Activated CD4-positive, alpha-beta T cell treated with anti-CD3 and anti-CD28 coated beads, Interleukin-2, amount 50 U/mL, for 16 hours (primary cell): ENCODE measurements at places on chromosomes 6 and 20.

- no peak for DNase-seq
Observed at GRCh38 chr6:97469451-97469850, 186.4 kb upstream of the MMS22L start.

DNA sequence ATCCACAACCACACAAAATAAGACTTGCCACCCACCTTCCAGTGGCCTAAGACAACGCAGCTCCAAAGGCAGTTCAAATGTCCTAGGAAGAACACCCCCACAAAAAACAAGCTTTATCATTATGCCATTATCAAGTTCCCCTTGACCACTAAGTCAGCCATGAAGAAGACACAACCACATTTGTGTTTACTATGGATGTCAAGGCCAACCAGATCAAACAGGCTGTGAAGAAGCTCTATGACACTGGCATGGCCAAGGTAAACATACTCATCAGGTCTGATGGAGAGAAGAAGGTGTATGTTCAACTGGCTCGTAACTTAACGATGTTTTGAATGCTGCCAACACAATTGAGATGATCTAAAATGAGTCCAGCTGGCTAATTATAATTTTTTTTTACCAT is 26.1 kb downstream of the SEC63 start:
- DNase-seq: no peak

GRCh38 chr6:142561511-142562265 is 259.9 kb downstream of the ADGRG6 start:
- no peak for DNase-seq

- DNase-seq: no peak
Observed at GRCh38 chr6:100269189-100269588, 195.5 kb downstream of the SIM1 start.

GRCh38 chr6:21384216-21384615 is 209.3 kb upstream of the SOX4 start:
- DNase-seq: no peak

DNA sequence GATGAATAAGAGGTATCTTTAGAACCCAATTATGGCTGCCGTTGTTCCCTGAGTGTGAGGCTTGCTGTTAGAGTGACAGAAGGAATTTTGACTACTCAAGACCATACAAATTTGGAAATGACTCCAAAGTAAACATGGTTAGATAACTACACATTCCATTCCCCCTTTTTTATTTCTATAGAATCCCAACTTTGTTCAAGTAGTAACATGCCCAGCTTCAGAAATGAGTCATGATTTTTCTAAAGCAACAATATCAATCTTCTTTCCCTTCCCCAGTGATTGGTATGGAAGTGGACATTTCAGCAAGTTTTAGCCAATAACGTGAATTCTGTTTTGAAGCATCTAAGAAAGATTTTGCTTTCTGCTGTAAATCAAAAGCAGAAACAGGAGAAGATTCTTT is 37.8 kb downstream of the HCRTR2 start:
- no peak for DNase-seq

- DNase-seq: peak; percentile 44
Observed at GRCh38 chr6:159107451-159108260, 61.5 kb upstream of the FNDC1 start.

DNA sequence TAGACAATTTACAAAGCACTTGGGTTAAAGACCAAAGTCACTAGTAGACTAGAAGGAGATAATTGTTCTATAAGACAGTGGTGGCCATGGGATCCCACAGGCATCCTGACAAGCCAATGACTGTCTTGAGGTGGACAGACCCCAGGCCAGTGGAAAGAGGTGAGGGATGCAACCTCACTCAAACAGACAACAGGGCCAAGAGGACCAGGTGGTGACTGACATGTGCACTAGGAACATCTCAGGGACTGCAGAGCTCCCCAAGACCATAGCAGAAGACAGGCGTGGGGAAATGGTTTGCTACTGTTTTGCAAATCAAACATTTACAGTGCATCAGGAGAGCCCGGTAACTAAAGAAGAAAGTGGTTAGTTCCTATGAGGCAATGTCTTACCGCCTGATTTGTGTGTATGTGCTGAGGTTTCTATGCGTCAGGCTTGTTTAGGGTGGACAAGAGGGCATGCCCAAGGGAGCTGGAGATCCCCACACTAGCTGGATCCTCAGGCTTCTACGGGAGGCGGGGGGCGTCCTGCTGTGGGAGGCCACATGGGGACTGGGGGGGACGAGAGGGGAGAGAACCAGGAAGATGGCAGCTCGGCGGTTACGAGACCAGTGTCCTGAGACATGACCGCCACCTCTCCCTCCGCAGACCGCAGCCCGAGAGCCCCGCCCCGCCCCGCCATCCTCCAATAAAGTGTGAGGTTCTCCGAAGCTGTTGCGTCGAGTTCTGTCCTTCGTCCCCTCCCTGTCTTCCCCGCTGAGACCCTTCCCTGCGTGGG is 623 bp upstream of the MRPS26 start:
- DNase-seq: peak; percentile 64

GRCh38 chr20:47468290-47469050 is 33.2 kb upstream of the NCOA3 start:
- DNase-seq: no peak

DNA sequence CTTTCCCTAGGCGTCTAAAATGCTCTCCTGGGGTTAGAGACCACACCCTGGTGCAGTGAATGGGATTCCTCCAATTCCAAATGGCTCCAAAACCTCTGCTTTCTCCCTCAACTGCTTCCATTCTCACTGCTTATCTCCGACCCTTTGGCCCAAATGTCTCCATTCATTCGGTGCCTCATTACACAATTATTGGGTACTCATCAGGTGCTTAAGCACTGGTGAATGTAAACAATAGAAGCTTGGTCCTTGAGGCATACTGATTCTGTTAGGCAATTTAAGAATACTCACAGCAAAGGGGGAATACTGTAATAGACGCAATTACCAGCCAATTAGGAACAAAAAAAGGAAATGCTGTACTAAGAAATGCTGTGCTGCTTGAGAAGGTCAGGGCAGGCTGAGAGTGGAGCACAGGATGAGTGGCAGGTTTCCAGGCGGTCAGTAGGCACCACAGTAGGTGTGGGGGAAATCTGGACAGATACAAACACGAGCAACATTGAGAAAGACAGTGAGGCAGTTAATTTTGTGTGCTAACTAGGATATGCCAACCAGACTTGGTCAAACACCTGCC is 23.0 kb downstream of the GMDS start:
- DNase-seq: no peak

- no peak for DNase-seq
Observed at GRCh38 chr6:34615574-34616226, 59.6 kb upstream of the SPDEF start.

DNA sequence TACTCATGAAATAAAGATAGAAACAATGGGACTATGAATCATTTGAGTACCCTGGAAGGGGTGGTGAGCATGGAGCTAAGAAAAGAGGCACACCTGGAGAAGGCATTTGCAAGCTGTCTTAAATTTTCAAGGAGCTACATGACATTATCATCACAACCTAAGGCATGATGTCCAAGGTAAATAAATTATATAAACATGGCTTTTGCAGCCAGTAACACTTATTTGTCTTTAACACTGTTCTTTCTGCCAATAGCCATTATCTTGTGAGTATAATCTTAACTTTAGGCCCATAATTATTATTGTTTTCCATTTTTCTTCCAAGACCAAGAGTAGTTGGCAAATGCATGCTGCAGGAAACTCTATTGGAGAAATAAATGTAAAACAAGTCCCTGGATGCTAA is 63.7 kb downstream of the ALDH5A1 start:
- DNase-seq: no peak

GRCh38 chr6:46078294-46078693 is 51.5 kb upstream of the ENPP4 start:
- DNase-seq: no peak

DNA sequence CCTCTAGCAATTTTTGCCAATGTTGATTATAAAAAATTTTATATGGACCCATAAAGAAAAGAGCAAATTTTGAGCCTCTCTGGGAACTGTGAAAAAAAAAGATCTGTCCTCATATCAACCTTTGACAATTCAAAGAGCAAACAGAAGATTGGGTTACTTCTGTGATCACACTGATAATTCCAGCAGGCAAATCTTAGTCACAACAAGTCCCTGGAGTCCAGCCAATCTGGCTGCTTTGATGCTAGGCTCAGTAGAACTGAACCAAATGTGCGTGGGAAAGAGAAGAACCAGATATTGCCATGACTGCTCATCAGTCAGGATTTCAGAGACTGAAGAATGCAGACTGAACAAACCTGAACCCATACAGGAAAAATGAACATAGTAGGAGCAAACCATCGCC is 438.4 kb upstream of the FLRT3 start:
- DNase-seq: no peak

DNA sequence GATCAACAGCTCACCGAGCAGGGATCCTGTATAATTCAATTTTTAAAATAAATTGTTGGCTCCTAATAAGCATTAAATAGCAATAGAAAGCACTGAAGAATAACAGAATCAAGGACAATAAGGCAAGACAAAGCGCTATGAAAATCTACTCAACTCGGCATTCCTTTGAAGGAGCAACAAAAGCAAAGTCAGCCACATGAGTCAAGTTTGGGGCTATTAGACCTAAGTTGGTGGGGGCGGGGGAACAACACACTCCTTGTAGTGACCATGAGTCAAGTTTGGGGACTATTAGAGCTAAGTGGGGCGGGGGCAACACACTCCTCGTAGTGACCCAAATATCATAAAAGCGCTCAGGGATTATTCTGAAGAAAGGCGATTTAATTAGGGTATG is 120.0 kb downstream of the FOXC1 start:
- no peak for DNase-seq

GRCh38 chr20:1119128-1119505 is 715 bp downstream of the PSMF1 start:
- DNase-seq: no peak

DNA sequence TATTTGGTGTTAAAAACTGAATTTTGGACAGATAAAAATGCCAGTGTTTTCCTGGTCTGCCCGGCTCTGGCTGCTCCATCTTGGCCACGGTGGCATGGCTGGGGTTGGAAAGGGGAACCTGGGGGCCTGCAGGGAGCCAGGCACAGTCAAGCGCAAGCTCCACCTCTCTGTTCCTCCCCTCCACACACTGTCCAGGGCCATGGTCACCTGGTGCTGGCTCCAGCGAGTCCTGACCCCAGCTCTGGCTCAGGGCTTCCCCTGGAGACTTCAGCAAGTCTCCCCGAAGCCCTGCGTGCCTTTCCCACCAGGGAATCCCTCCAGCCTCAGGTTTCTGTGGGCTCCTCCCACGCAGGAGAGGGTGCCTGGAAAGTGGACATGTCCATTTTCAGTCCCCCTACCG is 298.5 kb downstream of the QKI start:
- DNase-seq: no peak

GRCh38 chr6:15602154-15602553 is 60.7 kb downstream of the DTNBP1 start:
- DNase-seq: no peak

DNA sequence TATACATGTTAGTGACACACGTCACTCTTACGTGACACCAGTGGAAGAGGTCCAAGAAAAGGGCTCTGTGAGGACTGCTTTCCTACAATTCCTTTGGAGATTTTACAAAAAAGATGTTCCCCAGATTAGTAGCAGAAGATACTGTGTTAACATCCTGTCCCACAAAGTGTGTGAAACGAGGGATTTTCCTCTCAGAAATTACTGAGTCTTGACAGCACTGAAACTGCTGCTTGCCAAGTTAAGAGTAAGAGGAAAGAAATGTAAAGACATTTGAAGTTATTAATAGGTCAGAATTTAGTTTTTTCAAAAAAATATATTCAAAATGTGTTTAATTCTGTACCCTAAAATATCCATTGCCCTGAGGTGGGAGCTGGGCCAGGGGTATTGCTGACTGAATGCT is 58.8 kb upstream of the MAP7 start:
- DNase-seq: no peak

- DNase-seq: no peak
Observed at GRCh38 chr6:43097098-43097489, 21.0 kb downstream of the PTK7 start.

DNA sequence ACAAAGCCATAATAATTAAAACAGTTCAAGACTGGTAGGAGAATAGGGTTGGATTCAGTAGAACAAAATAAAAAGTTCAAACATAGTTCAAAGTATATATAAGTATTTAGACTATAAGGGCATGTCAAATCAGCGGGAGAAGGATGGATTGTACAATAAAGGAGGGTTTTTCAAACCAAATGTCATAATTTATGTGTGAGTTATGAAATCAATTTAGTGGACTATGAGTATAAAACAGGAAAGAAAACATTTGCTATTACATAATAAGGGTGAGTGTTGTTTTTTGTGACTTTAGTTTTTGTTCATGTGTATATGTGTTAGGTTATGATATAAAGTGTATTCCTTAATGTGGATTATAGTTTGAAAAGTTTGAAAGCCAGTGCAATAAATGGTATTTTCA is 10.6 kb downstream of the ORC3 start:
- no peak for DNase-seq

- DNase-seq: no peak
Observed at GRCh38 chr6:4466261-4466660, 309.9 kb upstream of the CDYL start.

DNA sequence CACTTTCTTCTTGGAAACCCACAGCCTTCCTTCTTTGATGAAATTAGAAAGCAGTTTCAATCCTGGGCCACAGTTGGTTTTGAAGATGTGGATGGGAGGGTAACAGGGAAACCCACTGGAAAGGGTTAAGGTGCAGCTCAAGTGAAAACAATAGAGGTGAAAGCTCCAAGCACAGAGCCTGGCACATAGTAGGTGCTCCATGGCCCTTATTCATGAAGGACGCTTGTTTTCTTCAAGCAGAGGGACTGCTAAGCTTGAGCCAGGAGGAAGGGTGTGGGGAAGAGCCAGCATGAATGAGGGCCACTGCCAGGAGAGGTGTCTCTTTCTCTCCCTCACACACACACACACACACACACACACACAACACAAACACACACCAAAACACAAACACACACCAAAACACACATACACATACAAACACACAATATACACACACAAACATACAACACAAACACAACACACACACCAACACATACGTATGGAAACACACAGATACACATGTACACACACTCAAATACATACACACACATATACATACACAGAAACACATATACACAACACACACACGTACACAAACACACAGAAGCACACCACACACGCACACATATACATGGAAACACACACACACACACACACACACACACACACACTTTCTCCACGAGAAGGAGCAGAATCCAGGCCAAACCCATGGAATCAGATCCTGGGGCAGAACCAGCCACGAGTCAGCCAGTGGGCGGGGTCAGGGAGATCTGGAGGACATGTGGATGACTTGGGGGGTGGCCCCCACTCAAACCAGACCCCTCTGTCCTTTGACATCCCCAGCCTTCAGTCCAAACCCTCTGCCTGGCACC is 23.7 kb upstream of the RBPJL start:
- DNase-seq: no peak

GRCh38 chr6:119163006-119163405 is 84.5 kb upstream of the FAM184A start:
- DNase-seq: no peak

GRCh38 chr20:38156888-38157634 is 8.0 kb downstream of the TGM2 start:
- no peak for DNase-seq

GRCh38 chr6:162029873-162030576 is 697.5 kb downstream of the PRKN start:
- DNase-seq: peak; percentile 22
